ENCODE measurements at places on chromosomes 5 and 9. TPM values are rescaled to one million over a fixed set of nuclear protein-coding genes. Genes with fewer than 3 reads are reported as not detected.

GRCh38 chr9:4306066-4306776, 6.4 kb upstream of the GLIS3 start:
- DNase-seq = no peak

- no peak for DNase-seq
These were observed 766.4 kb downstream of the PRELID2 start for GRCh38 chr5:145068721-145069120.

DNA sequence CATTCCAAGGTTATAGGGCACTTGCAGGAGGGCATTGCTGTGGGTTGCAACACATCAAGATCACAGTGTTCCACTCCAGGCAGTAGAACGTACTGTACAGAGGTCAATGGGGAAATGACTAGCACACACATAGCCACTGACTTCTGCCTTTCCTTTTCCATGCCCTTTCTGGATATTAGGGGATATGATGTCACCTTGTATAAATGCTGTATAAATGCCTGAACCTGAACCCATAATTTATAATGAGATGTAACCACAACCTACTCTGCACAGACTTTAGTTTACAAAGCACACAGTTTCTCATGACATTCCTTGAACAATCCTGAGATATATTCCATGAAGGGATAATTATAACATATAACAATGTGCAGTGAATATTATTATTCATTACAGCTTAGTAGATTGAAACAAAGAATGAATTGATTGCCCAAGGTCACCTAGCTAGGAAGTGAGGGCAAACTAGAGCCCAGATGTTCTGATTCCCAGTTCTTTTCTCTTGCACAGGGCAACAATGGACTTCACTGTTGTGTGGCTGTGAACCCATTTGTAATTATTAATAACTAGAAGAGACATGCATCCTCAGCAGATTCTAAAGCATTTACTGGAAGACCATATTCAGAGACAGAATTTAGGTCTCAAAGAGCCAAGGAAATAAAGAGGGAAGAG, 5.6 kb upstream of the ABLIM3 start:
- DNase-seq = no peak

PCDH12 gene
- 14.6 TPM for total RNA-seq

- no peak for DNase-seq
These were observed 48.9 kb downstream of the JMY start for GRCh38 chr5:79284846-79285245.

ORM2 gene
- total RNA-seq = not detected

PRDM9 gene
- not detected for total RNA-seq

EDIL3 gene
- 45.5 TPM for total RNA-seq
